CD4-positive, alpha-beta T cell treated with Interleukin-1 beta for 1 hour (primary cell): ENCODE measurements at places on chromosomes 3 and 15.

DNA sequence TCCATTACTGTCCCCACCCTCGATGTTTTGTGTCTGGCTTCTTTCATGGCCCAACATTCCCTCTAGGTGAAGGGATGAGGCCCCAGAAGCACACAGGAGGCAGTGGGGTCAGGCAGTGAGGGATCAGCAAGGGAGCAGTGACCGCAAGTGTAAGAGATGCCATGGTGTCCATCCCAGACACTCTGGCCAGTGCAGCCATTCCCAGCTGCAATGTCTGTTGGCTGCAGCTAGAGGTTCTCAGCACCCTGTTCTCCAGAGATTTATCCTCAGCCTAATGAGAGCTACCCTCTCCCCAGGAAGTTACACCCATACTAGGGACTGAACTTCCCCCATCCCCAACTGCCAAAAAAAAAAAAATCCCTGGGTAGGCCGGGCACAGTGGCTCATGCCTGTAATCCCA lies 40.2 kb downstream of the TRANK1 start:
- no peak for DNase-seq

DNA sequence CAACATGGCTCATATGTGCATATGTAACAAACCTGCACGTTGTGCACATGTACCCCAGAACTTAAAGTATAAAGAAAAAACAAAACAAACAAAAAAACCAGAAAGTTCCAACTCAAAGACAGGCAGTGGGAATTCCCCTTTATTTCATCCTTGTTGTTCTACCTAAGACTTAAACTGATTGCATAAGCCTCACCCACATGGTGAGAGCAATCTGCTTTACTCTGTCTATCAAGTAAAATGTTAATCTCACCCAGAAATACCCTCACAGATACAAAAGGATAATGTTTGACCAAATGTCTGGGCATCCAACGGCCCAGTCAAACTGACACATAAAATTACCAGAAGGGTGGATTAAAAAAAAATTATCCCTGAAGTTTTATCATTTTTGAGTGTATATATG lies 190.9 kb upstream of the PLSCR5 start:
- no peak for DNase-seq

- DNase-seq, result no peak
Measured at GRCh38 chr15:63517628-63518027, 13.2 kb downstream of the USP3 start.

- no peak for DNase-seq
Measured at GRCh38 chr3:24360957-24361356, 133.7 kb downstream of the THRB start.

- DNase-seq, result no peak
Measured at GRCh38 chr3:79339846-79340245, 428.0 kb downstream of the ROBO1 start.

GRCh38 chr3:47301456-47301855 lies 18.7 kb downstream of the KLHL18 start:
- DNase-seq, result no peak

DNA sequence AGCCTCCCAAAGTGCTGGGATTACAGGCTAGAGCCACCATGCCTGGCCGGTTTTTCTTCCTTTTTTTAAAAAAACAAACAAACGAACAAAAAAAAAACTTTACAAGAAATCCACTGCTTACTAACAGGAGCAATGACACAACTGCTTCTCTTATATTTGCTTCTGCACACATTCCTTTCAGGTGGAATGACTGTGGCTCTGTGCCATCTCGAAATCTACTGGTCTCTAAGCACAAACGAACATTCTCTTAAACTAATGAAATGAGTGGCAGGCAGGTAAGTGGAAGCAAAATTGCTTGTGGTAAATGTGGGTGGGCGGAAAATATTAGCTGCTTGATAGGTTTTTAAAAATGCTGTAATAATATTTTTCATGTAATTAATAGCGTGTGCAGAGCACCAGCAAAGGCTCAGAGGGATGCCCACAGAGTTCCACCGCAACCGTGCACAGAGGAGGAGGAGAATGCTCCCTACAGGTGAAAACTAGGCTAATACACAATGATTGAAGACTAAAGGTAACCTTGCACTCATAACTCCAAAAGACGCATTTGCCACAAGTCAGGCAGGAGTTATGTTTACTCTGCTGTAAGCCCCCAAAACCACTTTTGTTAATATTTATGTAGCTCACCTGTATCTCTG lies 77.4 kb downstream of the LSAMP start:
- DNase-seq, result no peak

GRCh38 chr3:53677413-53677812 lies 168.8 kb downstream of the CHDH start:
- DNase-seq, result no peak

GRCh38 chr3:155350571-155350970 lies 57.1 kb upstream of the STRIT1 start:
- no peak for DNase-seq

GRCh38 chr3:44444437-44444836 lies 33.0 kb downstream of the ZNF445 start:
- no peak for DNase-seq

- DNase-seq, result no peak
Measured at GRCh38 chr3:25130724-25131520, 297.1 kb upstream of the RARB start.

DNA sequence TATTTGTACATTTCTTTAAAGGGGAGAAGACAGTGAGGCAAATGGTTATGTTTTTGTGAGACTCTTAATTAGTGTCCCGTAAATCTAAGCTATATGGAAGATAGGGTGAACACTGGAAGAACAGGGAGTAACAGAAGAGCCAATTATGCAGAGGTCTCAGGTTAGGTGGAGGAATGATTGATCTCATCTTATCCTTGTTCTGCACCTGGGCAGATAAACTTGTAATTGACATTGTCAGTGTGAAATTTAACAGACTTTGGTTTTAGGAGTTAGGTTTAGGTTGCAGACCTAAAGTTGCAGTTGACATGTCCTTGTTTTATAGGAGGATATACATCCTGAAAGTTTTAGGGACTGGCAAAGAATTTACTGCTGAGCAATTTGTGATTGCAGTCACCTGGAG lies 3.1 kb upstream of the TWF2 start:
- DNase-seq, result no peak

DNA sequence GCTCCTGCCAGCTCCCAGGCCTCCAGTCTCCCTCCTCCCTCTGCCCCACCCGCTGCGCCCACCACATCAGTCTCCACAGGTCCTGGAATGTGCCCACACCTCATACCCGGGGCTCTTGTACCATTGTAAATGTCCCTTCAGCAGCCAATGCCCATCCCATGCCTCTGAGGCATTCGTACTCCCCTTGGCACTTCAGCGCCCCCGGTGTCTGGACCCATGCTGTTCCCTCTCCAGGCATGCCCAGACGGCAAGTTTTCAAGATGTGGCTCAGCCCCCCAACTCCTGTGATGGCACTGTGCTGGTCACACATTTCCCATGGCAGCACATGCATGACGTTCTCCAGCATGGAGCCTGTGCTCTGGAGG lies 13.3 kb downstream of the PLXND1 start:
- DNase-seq, result no peak

DNA sequence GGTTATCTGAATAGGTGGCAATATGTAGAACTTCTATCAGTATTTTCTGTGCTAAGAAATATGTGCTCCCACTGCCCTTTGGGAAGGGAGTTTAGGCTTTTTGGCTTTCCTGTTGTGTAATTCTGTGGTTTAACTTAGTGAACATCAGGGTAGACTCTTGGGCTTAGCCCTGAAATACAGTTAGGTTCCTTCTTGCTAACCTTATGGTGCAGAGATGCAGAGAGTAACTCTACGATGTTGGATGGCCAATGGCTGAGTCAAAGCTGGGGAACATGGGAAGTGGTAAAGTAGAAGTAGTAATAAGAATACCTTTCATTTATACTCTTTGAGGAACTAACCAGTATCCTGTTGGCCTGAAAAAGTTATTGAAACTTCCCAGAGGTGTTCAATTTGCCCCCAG lies 80.8 kb upstream of the IL12A start:
- no peak for DNase-seq

DNA sequence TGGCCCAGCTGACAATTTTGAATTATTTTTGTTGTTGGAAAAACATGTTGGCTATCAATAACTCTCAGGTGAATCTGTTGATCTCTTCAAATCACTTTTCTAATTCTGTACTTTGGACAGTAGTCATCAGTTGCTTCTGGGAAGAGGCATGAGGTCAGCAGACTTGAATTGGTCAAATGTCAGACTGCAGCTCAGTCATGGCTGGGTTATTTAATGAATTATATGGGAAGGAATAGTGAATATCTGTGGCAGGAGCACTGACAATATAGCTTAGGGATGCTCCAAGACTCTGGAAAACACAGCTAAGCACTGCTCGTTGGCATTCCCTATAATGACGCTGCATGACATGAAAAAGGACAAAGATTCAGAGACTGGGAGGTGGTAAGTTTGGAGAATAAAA lies 98.8 kb upstream of the GAP43 start:
- no peak for DNase-seq

DNA sequence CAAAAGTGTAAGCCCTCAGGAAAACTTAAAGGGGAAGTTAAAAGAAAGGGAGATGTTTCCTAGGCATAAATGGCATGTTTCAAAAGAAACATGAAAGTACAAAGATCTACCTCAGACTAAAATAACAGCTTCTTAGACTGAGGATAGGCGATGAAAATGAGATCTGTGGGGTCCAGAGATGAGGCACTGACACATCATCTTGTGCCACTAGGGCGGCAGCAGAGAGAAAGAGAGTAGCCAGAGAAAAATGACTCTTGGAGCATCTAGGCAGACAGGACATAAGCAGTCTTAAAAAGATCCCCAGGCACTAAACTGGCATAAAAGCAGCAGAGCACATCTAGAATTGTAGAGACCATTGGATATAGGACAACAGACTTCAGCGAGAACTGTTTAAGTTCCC lies 42.5 kb upstream of the RFX7 start:
- no peak for DNase-seq

GRCh38 chr15:52171386-52171785 lies 19.8 kb downstream of the GNB5 start:
- no peak for DNase-seq
